Cerebellum (tissue), 4 donors: ENCODE measurements at places on chromosomes 12 and 14. TPM values are rescaled to one million over a fixed set of nuclear protein-coding genes. Genes with fewer than 3 reads are reported as not detected.
A peak's percentile ranks its signal among the peaks of the same experiment; 100 is the strongest.

BLTP3B gene
- total RNA-seq = 58.5 TPM

RNF34 gene
- 85.2 TPM for total RNA-seq

IRF2BPL gene
- 28.5 TPM for total RNA-seq

- no peak for DNase-seq
These were observed 22.7 kb upstream of the PRMT8 start for GRCh38 chr12:3468329-3468728.

DNA sequence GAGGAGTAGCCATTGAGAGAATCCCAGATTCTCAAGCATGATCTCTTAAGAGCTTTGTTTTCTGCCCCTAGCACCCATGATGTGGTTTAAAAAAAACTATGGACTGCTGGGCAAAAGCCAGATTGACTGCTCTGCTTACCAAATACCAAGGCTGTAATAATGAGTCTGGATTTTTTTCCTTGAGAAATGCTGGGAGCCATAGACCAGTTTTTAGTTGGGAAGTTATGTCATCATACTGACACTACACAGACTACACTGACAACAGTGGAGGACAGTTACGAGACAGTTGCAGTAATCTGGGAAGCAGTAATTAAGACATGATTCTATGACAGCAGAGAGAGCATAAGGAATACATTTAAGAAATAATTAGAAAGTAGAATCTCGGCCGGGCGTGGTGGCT, 35.8 kb downstream of the SPATA7 start:
- no peak for DNase-seq

DNA sequence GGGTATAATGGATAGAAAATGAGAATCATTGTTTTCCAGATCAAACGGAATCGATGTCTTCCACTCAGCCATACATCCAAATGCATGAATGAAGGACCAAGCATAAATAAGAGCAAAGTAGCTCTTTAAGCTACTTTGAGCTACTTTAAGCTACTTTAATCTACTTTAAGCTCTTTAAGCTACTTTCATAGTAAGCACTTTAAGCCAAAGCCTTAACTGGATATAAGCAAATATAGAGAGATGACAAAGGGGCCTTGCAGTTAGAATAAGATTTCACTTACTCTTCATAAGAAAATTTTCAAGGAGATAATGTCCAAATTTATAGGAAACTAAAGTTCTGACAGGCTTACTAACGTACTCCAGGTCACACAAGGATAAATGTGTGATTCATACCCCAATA, 355.6 kb upstream of the KITLG start:
- DNase-seq = no peak

- no peak for DNase-seq
These were observed 7.3 kb upstream of the FGF23 start for GRCh38 chr12:4386801-4387200.

DNA sequence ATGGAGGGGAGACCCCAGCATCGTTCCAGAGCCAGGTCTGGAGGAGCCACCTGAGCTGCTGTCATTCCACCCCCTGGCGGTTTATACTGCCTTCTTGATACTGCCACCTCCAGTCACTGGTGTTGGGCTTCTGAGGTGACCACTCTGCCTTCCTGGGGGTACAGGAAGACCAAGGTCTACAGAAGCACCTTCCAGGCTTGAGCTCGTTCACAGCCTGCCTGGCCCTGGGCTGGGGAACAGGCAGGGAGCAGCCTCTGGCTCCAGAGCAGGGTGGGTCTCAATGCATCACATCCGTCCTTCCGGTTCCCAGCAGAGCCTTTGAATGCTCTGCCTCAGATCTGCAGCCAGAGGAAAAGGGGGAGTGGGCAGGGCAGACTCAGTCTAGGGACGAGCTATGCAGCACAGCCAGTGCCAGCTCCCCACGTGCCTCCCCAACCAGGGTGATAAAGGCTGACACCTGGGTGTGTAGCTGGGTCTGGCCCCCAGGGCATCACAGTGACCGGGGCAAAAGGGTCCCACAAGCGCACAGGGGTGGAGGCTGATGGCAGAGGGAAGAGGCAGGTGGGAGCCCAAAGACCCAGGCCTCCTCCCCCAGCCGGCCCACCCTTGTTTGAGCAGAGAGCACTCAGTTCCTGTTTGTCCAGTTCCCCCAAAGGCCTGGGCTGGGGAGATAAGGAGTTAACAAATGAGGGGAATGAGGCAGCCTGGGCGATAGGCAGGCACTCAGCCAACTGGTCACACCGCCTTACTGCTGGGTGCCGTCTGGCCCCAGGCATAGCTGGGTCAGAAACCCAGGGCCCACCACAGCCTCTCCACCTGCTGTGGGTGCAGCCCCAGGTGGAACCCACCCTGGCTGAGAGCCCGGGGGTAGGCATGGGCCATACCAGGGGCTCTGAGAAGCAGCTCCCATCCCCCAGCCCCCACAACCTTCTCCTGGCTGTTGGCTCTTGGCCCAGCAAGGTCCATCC, 17.1 kb downstream of the DEGS2 start:
- DNase-seq = peak; percentile 78

GRCh38 chr14:22484632-22485031, 104.4 kb downstream of the DAD1 start:
- no peak for DNase-seq

GRCh38 chr12:110790301-110790700, 47.6 kb upstream of the PPP1CC start:
- DNase-seq = no peak

- no peak for DNase-seq
These were observed 1.6 kb upstream of the INF2 start for GRCh38 chr14:104687601-104688504.
